Hindlimb muscle (tissue), 1 donor: ENCODE measurements at places on chromosomes 6 and 20.

DNA sequence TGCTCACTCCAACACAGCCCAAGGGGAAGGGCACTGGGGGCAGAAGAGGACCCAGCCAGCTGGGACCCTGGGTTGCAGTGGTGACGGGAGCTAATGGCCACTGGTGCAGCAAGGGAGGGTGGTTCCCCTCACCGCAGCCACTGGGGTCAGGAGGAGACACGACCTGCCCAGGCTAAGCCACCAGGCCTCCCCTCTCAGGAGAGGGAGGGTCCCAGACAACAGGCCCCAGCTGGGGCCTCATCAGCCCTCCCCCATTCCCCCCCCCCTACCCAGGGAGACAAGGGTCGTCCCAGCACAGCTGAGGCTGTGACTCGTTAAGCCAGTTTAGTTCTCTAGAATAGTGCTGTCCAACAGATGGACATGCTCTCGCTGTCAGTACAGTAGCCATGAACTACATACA is 17.3 kb upstream of the MATN4 start:
- no peak for DNase-seq

GRCh38 chr6:72031471-72031870 is 145.1 kb downstream of the RIMS1 start:
- DNase-seq, result no peak

GRCh38 chr6:53591873-53592272 is 47.0 kb upstream of the GCLC start:
- no peak for DNase-seq

DNA sequence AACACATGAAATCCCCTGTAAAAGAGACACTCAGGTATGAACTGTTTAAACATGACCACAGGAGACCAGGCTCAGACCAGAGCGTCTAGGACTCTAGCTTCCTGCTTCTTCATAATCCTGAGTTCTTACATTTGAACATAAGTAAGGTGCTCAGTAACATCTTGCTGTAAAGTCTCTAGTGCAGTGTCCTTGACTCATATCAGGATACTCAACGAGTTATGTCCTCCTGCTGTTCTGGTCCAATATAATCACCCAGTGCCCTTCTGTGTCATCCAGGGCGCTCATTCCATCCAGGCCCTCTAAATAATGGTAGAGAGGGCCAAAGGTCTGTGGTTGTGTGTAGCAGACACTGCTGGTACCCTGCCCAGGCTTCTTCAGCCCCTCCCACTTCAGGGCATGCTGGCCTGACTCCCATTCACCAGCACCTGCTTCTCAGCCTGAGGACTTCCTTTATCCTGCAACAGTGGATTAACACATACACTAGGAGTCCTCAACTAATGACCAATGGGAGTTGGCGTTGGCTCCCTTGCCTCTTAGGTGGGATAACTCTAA is 66.8 kb upstream of the MOCS1 start:
- no peak for DNase-seq

DNA sequence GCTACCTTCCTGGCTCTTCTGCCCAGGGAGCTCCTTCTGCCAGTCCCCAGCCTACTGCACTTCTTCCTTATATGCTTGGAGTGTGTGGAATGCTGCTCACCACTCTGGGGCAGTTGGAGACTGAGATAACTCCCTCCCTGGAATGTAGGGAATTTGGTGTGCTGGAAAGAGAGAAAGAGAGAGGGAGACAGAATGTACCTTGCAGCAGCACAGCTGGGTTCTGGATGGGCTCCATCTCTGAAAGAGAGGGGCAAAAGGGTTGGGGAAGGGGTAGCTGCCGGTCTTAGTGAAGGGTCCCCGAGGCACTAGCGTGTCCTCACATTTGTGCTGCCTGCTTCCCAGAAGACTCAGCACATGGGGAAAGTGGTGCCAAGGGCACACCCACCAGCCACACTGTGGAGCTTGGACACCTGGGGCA is 40.2 kb upstream of the DDR1 start:
- no peak for DNase-seq

- DNase-seq, result no peak
Measured at GRCh38 chr6:170056278-170056711, 234.6 kb downstream of the DLL1 start.

GRCh38 chr6:18142591-18142861 is 12.4 kb downstream of the TPMT start:
- no peak for DNase-seq

GRCh38 chr20:64056889-64057627 is 5.9 kb upstream of the TCEA2 start:
- no peak for DNase-seq

DNA sequence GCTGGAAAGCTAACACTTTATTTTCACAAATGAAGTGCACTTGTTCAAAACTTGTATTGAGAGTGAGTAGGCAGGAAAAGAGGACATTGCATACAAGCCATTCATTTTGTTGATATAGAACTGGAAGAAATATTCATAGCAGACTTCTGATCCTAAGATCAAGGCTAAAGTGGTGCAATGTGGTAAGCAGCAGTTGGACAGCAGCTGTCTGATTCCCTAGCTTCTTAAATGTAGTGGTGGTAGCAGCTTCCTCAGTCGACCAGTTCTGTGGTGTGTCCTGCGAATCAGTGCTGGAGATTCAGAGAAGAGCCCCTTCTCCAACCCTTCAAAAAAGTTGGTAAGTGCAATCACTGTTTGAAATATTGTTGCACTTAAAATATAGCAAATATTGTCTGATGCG is 281.7 kb upstream of the GJE1 start:
- no peak for DNase-seq

GRCh38 chr6:63441266-63441956 is 121.6 kb upstream of the LGSN start:
- DNase-seq, result no peak

- DNase-seq, result no peak
Measured at GRCh38 chr6:67030861-67031260, 1323.8 kb upstream of the EYS start.

DNA sequence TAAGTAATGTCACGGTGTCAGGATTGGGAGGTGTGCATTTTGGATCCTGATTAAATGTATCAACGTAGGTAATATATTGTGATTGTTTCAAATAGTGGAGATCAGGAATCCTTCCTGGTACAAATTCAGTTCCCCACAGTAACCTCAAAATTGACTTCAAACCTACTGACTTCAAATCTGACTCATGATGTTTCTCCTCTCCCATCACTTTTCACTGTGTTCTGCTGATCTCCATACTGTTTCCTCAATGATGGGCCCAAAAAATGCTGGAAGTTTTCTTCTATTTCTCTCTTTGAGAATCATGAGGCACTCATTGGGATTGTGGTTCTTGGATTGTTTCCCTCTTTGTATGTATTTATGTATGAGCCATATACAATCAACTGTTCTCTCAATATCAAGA is 35.9 kb downstream of the LAMA2 start:
- no peak for DNase-seq
